ENCODE measurements at places on chromosomes 2 and 18. TPM values are rescaled to one million over a fixed set of nuclear protein-coding genes. Genes with fewer than 3 reads are reported as not detected.

Gene DHRS9
- 0.22 TPM for total RNA-seq

GRCh38 chr18:36692371-36692770 is 136.4 kb downstream of the TPGS2 start:
- H3K36me3 ChIP-seq: no peaks in the 10 kb centered on the region
- no peak overlapping the region for H3K27ac ChIP-seq
- no peak overlapping the region for H3K4me3 ChIP-seq
- peaks cover 8% of the 10 kb centered on the region for H3K4me1 ChIP-seq
- H3K27me3 ChIP-seq: no peaks in the 10 kb centered on the region

Gene LDAH
- total RNA-seq: not detected

- peaks cover 14% of the 10 kb centered on the region for H3K4me1 ChIP-seq
- no peak overlapping the region for H3K27ac ChIP-seq
Observed at GRCh38 chr2:102193074-102193473, 6.3 kb downstream of the IL1RL2 start.

DNA sequence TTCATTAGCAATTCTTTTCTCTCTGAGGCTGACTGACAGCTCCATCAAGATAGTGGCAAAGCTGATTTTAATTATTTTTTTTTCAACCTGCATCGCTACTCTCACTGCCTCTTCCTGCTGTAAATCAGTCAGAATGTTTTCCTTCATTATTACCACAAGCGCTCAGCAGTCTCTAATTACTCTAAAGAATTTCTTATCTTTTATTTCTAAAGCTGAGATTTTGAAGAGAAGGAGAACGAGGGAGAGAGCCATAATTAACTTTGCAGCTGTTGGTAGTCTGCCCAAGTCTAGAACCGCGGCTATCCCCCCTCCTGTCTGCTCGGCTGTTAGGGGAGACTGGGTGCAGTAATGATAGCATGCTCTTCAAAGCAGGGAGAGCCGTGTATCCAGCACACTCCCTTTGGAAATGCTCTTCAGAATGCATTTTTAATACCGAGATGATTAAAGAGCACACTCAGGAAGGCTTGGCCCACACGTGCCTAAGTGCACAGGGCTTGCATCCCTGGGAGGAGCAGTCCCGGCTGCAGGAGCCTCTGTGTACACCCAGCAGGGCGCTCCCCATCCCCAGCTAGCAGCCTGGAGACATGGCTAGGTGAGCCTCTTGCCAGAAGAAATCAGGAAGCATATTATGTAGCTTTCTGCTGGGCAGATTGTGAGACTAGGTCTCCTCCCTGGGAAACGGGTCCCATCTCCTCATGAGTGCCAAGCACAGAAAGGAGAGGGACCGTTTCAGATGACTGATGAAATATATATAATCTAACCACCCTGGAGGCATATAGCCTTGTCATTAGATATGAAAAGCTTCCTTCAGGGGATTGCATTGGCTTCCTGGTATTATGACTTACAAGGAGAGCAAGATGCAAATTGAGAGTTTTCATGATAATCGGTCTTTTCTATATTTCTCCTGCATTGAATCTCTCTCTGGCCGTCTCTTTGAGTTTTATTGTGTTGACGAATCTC is 555.2 kb downstream of the CMPK2 start:
- no peak for DNase-seq
- no peaks in the 10 kb centered on the region for H3K4me1 ChIP-seq
- H3K4me3 ChIP-seq: no peak overlapping the region
- no peaks in the 10 kb centered on the region for H3K36me3 ChIP-seq
- no peak overlapping the region for H3K27ac ChIP-seq
- peaks cover 3% of the 10 kb centered on the region for H3K27me3 ChIP-seq

Gene SERPINB4
- 0.40 TPM for total RNA-seq

GRCh38 chr2:237598468-237599208 is 8.1 kb upstream of the RAB17 start:
- H3K4me3 ChIP-seq: no peak overlapping the region
- H3K4me1 ChIP-seq: 0 out of 2 replicates have a peak, but pooled peaks cover under 1% of the 10 kb centered on the region
- H3K36me3 ChIP-seq: no peaks in the 10 kb centered on the region
- DNase-seq: no peak
- H3K27ac ChIP-seq: no peak overlapping the region
- no peaks in the 10 kb centered on the region for H3K27me3 ChIP-seq

DNA sequence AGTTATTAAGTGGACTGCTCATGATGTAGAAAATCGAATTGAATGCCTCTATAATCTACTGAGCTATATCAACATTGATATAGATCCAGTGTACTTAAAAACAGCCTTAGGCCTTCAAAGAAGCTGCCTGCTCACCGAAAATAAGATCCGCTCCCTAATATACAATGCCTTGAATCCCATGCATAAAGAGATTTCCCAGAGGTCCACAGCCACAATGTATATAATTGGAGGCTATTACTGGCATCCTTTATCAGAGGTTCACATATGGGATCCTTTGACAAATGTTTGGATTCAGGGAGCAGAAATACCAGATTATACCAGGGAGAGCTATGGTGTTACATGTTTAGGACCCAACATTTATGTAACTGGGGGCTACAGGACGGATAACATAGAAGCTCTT is 2.0 kb downstream of the KLHL23 start:
- DNase-seq: no peak
- H3K27ac ChIP-seq: no peak overlapping the region
- peaks cover 21% of the 10 kb centered on the region for H3K4me1 ChIP-seq
- H3K27me3 ChIP-seq: no peaks in the 10 kb centered on the region
